Activated CD4-positive, alpha-beta T cell treated with anti-CD3 and anti-CD28 coated beads, Interleukin-2, amount 50 U/mL, for 4 hours (primary cell): ENCODE measurements at places on chromosomes 13 and 19.
A peak's percentile ranks its signal among the peaks of the same experiment; 100 is the strongest.

- DNase-seq: no peak
Measured at GRCh38 chr13:92354583-92354982, 872.0 kb upstream of the GPC6 start.

- no peak for DNase-seq
Measured at GRCh38 chr13:77545626-77546412, 10.3 kb downstream of the SCEL start.

DNA sequence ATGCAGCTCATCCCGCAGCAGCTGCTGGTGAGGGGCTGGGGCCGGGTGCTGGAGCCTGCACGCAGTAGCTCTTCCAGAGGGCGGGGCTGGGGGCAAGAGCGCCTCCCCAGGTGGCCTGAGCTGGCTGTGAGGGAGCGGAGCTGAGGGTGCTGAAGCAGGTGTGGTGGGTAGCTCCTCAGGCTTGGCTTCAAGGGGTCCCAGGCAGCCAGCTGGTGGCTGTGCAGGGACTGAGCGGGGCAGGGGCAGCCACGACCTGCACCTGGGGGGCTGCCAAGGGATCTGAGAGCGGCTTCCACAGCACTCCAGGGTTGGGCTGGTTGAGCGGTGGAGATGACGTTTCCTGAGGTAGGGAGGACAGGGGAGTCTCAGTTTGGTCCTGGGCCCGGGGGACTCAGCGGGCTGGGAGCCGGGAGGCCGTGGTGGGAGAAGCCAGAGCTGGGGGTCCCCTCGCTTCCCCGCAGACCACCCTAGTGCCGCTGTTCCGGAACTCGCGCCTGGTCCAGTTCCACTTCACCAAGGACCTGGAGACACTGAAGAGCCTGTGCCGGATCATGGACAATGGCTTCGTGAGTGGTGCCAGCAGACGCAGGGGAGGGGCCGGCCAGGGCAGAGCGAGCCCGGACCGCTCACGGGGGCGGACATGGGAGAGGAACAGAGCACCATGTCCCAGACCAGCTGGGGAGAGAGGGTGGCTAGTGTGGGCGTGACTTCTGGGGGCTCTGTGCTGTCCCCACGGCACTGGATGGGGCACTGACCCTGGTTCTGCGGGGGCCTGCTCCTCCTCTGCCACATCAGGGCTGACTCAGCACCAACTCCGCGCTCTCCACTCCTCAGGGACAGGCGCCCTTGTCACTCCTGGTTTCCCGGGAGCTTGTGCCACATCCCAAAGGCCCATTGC is 7.4 kb downstream of the PTOV1 start:
- DNase-seq: no peak

GRCh38 chr19:48963371-48964204 is 1.5 kb upstream of the FTL start:
- DNase-seq: peak; percentile 42
